ENCODE measurements at places on chromosomes 16 and 17.

DNA sequence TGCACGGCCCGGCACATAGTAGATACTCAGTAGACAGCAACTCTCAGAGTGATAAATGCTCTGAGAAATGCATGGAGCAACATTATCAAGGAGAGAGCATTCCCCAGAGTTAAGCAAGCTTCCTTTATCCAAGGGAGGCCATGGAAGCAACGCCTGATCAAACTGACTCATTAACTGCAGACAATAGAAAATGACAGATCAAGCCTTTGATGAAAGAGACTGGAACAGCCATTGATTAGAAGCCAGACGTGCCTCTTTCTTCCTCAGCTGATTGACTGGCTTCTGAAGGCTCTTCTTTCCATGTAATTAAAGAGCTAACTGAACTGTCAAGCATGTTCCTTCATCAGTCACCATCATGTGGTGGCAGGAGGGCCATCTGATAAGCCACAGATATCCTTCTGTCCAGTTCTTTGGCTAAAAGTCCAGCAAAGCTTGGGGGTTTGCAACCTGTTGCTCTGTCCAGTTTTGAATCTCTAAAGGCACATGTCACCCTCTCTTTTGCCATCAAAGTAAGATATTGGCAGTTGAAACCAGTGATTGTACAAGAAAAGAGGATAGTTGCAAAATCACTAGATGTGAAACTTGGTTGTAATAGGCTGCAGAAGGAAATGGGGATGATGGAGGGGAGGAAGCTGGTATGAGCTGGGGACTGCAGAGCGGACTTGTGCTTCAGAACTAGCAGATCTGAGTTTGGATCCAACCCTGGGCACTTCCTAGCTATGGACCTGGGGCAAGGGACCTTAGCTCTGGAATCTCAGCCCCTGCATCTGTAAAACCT lies 188.0 kb downstream of the HAPSTR1 start:
- DNase-seq, result no peak

DNA sequence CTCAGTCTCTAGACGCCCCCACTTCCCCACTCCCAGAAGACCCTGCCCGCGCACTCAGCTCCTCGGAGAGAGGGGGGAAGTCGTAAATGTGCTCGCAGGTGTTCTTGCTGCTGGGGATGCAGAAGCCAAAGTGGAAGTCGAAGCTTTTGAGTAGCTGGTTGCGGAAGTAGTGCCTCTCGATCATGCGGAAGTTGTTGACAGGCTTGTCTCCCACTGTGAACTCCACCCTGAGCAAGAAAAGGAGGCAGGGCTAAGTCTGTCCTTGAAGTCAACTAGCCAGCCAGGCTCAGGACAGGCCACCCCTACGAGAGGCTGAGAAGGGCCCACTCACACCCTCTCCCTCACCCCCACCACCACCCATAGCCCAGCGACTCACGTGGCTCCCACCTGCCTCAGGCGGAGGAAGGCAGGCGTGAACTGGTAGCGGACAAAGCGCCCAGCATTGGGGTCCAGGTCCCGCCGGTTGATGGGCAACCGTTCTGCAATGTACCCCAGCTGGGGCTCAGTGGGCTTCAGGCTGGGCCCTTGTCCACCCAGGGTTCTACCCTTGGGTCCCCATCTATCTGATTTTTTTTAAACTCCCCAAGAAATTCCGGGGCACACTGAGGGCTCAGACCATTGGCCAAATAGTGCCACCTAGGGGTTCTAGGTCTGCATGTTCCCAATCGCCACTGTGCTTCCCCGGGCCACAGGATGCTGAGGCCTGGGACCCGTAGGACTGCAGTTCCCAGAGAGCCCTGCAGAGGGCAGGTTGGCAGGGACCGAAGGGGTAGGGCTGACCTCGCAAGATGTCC lies 4.6 kb downstream of the UNC119 start:
- DNase-seq, result peak; percentile 73

DNA sequence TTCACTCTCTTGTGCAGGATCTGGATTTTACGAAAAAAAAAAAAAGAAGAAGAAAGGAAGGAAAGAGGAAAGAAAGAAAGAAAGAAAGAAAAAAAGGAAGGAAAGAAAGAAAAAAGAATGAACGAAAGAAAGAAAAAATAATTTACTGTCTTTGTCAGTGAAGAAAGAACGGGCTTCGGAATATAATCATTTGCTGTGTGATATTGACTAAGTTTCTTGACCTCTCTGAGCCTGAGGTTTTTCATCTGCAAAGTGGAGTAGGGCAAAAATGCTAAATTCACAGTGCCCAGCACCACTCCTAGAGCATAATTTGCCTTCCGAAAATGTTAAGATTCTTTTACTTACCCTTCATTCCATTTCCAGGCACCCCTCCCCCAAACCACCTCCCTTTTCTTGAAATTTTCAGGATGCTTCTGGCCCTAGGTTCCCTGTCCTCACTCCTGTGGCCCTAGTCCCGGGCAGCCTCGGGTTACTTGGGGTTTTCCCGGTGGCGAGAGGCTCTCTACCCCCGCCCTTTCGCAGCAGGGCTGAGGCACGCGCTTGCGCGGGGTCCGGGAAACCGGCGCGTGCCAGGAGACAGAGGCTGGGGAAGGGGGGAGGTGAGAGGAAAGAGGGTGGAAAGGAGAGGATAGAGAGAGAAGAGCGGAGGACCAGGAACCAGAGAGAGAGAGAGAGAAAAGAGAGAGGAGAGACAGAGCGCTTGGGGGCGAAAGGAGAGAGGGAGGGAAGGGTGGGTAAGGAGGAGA lies at the start of gene CNTNAP1:
Gene CNTNAP1 (plus strand): TSS at position 556 of the 746 bp plus-strand sequence. CDS start 299 bp downstream, outside the sequence.
- no peak for DNase-seq

- DNase-seq, result no peak
Observed at GRCh38 chr16:27027971-27028370, 38.8 kb upstream of the C16orf82 start.

DNA sequence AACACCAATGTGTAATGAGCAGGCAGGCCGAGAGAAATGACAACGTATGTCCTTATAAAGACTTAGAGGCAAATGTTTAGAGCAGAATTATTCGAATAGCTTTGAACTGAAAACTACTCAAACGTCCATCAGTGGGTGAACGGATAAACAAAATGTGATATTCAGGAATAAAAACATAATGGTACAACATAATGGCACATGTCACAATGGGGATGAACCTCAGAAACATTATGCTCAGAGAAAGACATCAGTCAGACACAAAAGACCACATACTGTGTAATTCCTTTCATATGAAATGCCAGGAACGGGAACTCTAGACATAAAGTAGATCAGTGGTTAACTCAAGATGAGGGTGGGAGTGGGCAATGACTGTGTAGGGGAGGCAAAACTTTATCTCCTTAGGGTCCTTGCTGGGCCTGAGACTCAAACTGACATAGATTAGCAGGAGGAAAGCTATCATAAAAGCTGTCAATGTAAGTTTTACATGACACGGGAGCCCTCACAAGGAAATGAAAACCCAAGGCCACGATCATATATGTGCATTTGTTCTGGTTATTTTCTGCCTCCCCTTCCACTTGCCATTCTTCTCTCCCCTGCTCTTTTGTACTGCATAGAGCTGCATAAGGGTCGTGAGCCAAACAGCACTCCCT lies 14.8 kb upstream of the ARL4D start:
- no peak for DNase-seq

DNA sequence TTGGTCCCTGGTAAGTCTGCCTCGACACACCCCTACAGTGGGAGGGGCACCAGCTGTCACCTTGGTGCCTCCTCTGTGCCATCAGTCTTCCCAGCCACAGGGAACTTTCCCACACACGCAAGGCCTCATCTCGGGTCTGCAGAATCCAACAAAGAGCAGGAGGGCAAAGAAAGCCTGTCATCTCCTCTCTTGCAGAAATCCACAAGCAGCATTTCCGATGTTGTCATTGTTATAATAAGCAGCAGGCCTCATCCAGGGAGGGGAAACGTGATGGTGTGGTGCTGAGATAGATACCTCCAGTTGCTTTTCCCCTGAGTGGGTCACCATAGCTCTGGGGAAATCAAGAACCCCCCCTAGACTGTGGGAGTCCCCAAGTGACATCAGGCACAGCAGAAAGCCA lies 110.4 kb downstream of the CMIP start:
- no peak for DNase-seq

DNA sequence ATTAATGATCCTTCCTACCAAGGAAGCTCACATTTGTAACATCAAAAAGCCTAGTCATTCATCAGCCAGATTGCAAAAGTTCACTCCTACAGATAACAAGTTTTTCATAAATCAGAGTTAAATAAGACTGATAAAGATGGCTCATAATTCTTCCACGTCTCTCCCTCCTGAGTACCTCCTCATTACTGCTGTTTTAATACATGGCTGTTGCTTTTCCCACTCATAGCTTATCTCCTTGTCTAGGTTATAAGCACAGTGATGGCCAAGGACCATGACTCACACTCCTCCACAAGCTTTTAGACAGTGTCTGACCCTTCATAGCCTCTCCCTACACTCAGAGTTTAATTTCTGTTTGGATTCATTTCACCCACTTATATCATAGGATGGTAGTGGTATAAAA lies 100.9 kb upstream of the MON1B start:
- no peak for DNase-seq

- DNase-seq, result no peak
Observed at GRCh38 chr16:11252482-11252931, 3.5 kb downstream of the SOCS1 start.

DNA sequence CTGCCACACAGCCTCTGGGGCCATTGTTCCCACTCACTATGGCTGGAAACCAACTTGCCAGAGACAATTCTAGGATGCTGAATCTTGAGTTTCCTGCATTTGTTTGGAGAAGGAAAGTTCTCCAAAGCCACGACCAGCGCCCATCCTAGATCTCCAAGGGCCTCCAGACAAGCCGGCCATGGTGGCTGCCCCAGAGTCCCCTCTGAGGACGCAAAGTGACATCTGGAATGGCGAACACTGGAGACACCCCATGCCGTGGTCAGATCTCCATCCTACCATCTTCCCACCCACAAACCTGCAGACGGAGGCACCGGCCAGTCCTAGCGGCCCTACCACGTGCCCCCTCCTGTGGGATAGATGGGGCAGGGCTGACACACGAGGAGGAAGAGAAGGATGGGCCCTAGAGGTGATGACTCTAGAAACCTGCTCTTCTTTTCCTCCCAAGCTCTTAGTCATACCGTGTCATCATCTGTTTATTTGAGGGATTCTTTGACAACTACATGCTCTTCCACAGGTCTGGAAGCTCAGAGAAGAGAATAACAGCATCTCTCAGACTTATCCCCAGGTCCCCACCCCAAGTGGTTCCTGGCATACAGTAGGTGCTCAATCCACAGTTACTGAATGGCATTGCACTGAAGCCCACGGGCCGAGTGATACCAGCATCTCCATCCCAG lies 71.3 kb downstream of the MYH11 start:
- DNase-seq, result no peak

DNA sequence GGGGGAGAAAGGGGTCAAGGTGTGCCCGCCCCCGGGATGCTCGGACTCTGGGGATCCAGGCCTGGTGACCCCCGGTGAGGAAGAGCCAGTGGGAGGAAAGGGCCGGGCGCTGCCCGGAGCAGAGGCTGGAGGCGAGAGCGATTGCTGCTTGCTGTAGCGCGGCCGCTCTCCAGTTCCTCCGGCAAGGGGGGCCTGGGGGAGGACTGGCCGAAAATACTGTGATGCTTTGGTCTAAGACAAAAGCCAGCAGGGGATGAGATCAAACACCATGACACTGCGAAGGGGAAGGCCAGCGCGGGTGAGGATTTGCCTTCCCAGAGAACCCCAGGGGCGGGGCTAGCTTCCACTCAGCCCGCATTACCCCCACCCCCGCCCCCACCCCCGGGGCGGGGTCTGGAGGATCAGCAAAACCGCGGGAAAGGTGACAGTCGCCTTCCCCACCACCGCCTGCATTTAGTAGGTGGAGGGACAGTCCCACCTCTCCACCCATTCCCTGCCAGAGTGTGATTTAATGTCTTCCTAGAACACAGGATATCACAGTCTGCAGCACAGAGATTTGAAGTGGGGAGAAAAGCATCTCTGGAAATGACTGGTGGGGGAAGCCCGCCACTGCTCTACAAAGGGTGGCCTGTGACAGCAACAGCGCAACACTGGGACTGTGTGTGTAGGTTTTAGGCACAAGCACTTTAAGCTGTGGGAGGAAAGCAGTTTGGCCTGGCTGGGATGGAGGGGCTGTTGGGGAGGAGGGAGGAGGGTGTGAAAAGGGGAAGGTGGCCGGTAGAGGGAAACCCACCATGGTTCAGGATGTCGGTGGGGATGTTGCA lies 25.7 kb downstream of the MRC2 start:
- DNase-seq, result peak; percentile 65

DNA sequence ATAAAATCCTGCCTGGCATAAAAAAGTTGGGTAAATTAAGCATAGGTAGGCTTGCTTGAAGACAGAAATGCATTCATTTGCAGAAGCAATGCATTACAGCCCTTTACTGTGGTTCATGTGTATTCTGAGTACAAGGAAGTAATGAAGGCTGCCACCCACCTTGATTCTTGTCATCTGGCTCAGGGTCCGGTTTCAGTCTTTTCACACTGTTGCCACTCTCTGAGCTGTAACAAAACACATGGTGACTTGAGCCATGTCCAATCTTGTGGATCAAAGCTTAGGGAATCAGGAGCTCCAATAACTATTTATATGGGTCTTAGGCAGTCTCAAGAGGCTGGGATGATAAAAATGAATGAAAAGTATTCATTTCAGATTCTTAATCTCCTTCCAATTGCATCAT lies 22.0 kb downstream of the PSME3IP1 start:
- DNase-seq, result no peak

DNA sequence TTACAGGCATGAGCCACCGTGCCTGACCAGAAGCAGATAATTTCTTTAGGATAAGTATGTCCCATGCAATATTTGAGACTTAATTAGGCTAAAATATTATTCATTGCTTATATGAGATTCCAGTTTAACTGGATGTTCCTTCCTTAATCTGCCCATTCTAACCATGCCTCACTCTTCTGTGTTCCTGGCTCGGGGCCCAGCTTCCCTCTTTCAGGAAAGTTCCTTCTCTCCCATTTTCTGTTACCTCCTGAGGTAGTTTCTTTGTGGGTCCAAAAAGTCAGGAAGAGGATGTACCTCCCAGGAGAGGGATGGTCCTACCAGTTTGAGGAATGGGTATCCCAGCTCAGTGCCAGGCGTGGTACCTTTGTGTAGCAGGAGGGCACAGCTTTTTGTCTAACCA lies 23.3 kb downstream of the UNK start:
- no peak for DNase-seq

- no peak for DNase-seq
Observed at GRCh38 chr16:84893849-84894599, 74.2 kb downstream of the CRISPLD2 start.

DNA sequence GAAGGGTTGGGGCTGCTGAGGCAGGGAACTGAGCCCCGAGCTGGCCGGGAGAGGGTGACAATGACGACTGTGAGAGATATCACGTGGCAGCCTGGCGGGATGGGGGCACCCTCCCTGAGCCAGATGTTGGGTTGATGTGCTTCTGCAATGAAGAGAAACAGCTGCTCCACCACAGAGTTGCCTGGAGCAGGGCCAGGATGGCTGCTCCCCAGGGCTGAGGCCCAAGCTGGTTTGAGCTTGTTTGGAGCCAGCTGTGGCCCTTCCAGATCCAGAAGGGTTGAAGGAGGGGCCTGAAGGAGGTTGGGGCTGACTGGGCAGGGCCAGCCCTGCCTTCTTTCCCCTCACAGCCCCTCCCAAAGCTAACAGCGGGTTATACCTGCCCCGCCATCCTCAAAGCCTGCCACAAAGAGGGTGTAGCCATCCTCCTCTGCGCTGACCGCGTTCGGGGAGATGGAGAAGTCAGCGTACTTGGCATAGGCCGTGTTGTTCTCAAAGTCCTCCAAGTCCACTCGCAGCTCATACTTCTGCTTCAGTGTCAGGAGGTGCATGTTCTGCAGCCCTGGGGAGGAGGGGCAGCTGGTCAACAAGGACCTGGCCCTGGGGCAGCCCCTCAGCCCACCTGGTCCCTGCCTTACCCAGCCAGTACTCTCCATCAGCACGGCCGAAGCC lies 2.1 kb downstream of the MFAP4 start:
- DNase-seq, result no peak

Measured in PC-9 (cell line).